Cardiac fibroblast (primary cell): ENCODE measurements at places on chromosomes 7 and 10.

DNA sequence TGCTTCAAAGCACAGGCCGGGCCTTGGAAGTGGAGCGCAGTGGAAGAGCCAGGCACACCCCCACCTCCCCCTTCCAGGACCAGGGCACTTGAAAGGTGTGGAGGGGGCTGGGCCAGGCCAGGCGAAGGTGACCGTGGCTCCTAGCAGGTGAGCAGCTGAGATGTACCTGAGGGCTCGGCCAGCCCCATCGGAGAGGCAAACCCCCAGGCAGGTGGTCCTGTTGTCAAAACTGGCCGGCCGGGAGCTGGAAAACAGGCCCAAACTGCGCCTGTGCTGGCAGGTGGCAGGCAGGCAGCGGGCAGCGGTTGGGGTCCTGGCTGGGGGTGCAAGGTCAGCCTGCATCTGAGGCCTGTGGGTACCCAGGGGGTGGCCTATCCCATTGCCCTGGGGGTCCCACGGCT lies 96.4 kb upstream of the DNAAF5 start:
- no peak for DNase-seq

DNA sequence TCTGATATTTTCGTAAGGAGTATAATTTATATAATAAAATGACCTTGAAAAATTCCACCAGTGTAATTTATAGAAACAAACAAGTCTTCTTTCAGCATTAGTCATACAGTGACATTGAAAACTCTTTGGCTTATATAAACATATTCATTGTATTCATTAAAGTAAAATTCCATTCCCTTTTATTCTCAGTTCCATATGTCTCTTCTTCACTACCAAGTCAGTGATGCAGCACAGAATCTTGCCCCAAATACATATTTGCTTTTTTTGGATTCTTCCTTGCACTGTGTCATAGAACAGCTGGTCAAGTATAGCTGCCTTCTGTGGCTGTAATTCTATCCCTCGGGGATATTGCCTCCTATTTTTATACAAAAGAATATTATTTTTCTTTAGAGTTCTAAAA lies 884.5 kb upstream of the POT1 start:
- DNase-seq, result no peak

GRCh38 chr7:74449809-74450397 lies 3.8 kb upstream of the GTF2IRD1 start:
- DNase-seq, result peak; percentile 61

- peak; percentile 55 for DNase-seq
Measured at GRCh38 chr7:94778711-94779459, 123.0 kb upstream of the SGCE start.

DNA sequence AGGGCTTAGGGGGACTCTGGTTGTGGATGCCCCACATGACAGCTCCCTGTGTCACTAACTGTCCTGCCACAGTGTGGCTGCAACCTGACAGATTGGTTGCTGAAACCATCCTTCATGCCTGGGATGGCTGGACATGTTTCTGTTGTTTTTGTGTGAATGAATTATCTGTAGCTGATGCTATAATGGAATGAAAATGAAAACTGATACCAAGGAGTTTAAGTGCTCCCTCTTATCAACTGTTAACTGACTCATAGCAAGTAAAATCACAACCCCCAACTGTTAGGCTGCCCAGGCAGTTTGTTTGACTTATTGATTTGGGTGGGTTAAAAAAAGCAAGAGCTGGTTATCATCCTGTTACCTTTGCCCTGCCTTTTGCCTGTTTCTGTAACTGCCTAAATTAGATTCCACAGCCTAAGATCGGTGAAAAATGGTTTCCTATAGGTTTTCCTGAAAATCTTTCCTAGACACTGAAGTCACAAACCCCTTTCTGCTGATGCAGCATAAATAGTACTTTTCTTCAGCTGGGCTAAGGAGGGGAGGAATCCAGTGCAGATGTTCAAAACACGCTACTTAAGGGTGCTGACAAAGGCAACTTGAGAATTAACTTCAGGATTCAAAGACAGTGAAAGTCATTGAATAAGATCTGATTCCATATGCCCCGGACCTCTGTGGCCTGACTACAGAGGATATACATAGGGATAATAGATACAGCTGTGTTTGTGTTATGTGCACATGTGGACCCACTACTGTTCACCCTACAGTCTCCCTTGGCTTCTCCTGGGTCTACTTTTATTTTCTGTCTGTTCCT lies 5.7 kb downstream of the FRAT2 start:
- no peak for DNase-seq

- DNase-seq, result no peak
Measured at GRCh38 chr7:95157381-95157780, 167.0 kb downstream of the PON1 start.

GRCh38 chr7:124780056-124780455 lies 14.5 kb upstream of the GPR37 start:
- DNase-seq, result no peak
